ENCODE measurements at places on chromosomes 11 and 22.
A peak's percentile ranks its signal among the peaks of the same experiment; 100 is the strongest.

GRCh38 chr22:19962909-19963806 is 21.5 kb upstream of the TXNRD2 start:
- no peak for DNase-seq

GRCh38 chr11:131036514-131036913 is 120.2 kb upstream of the SNX19 start:
- peak; percentile 47 for DNase-seq

DNA sequence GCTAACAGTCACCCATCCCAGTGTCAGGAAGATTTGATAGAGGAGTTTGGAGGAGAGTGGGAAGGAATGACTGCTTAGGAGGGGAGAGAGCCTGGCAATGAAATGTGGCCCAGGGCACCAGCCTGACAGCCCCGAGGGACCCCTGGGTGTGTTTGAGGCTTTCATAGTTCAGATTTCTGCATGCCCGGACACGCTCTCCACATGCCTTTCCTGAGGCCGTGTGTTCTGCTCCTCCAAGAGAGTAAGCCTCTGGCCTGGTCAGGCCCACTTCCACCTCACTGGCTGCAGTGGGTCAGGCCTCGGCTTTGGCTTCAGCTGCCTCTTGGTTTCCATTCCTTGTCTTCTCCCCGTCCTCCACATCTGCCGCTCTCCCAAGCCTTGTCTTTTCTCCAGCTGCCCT is 78.4 kb downstream of the C22orf31 start:
- DNase-seq: no peak

- no peak for DNase-seq
These were observed 16.9 kb downstream of the IL17RA start for GRCh38 chr22:17101475-17102296.

DNA sequence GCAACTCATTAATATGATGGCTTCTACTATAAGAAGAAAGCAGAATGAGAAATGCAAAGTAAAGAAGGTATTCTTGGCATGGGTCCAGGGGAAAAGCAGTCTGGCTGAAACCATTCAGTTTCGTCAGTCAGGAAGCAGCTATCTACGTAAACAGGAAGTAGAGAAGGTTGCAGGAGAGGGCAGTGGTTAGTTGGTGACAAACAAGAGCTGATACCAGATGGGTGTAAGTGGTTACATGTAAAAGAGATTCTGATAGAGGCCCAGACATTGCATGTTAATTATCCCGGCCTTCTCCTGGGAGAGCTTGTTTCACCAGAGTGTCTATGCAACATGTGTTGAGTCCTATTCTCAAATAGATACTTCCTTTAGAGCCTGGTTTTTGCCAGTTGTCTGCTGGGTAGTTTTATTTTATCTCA is 58.4 kb upstream of the PSMA1 start:
- DNase-seq: peak; percentile 12

DNA sequence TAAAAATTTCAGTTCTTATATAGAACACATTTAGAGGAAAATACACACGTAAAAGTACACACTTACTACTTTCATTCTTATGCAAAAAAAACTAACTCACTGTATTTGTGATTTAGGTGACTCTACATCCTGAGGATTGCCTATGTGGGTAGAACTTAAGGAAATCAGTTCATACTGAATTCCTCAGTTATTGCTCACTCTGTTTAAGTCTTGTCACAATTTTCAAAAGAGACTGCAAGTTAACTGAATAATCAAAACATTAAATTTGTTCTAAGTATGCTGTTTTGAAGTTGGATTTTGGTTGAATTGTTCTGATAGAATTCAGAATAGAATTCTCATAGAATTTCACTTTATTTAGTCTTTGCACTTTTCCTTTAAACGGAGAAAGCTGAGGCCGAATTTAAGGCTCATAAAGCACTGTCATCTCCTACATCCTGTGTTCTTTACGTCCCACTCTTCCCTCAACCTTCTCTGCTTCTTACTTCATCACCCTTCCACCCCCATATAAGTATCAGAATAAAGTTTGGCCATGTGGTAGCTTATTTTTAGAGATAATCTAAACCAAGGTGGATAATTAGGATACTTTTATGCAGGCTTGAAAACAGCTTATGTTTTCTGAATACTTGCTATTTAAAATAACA is 59.8 kb downstream of the APOL5 start:
- peak; percentile 51 for DNase-seq

- no peak for DNase-seq
These were observed 7.9 kb upstream of the MACROD1 start for GRCh38 chr11:64173616-64174355.

DNA sequence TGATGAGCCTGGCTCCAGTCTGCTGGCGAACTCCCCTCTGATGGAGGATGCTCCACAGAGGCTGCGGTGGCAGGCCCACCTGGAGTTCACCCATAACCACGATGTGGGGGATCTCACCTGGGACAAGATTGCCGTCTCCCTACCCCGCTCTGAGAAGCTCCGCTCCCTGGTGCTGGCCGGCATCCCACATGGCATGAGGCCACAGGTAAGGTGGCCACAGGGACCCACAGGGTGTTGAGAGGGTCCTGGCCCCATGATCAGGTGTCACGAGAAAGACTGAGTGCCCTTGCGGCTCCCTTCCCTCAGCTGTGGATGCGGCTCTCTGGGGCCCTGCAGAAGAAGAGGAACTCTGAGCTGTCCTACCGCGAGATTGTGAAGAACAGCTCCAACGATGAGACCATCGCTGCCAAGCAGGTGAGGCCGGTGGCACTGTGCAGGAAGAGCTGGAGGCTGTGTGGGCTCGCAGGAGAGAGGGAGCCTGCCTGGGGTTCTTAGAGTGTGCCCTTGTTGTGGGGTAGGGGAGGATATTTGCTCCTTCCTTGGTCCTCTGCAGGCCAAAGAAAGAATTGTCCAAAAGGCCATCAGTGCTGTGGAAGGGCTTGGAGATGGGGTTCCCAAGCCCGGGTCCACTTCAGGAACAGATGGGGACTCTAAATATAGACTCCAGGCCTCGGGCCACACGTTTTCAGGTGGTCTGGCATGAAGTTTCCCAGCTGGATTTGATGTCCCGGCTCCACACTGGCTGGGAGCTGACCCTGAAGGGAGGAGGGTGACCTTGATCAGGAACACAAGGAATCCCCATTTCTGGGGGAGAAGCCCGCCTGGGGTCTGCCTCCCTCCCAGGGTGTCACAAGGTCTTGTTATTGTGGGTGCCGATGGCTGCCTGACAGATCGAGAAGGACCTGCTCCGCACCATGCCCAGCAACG is 34.1 kb downstream of the SGSM3 start:
- DNase-seq: no peak

DNA sequence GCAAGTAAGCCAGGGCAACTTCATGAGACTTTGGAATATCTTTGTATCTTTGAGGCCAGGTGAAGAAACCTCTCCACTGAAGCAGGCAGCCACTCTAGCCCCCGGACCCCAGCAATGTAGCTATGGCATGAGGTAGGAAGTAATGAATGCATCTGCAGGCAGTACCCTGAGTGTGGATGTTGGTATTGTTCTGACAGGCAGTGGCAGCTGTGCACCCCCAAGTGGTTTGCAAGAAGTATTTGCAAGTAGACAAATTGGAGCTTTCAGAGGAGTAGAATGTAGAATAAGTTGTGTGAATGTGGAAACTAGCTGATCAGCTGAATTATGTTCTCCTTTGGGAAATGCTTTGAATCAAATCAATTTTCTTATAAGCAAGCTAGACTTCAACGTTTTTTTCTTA is 194.4 kb upstream of the PGR start:
- no peak for DNase-seq

DNA sequence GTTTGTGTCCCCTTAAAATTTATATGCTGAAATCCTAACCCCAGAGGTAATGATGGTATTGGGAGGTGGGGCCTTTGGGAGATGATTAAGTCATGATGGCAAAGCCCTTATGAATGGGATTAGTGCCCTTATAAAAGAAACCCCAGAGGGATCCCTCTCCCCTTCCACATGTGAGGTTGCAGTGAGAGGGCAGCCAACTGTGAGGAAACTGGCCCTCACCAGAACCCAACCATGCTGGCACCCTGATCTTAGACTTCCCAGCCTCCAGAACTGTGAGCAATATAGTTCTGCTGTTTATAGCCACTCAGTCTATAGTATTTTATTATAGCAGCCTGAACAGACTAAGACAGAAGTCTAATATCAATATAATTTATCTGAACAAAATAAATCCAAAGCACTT is 27.1 kb upstream of the RRAS2 start:
- DNase-seq: no peak

- DNase-seq: no peak
These were observed 43.8 kb upstream of the JAM3 start for GRCh38 chr11:134025082-134025429.

GRCh38 chr11:19849107-19849789 is 136.6 kb downstream of the NAV2 start:
- peak; percentile 84 for DNase-seq

GRCh38 chr11:71131861-71132260 is 120.5 kb downstream of the SHANK2 start:
- DNase-seq: no peak

DNA sequence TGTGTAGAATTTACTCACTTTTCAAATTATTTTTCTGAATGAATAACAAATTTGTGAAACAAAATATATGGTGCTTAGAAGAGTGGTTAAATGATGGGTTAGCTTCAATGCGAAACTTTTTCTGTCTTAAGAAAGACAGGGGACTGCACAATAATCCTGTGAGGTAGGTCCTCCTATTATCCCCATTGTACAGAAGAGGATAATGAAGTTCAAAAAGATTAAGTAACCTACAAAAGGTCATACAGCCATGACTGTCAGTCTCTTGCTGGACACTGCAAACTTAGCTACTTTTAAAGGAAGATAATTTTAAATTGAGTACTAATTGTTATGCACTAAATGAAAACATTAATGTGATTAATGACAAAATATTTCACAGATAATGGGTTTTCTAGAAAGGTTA is 5.0 kb downstream of the OOSP3 start:
- DNase-seq: no peak

- DNase-seq: no peak
These were observed 19.5 kb upstream of the P2RY6 start for GRCh38 chr11:73252577-73253191.

DNA sequence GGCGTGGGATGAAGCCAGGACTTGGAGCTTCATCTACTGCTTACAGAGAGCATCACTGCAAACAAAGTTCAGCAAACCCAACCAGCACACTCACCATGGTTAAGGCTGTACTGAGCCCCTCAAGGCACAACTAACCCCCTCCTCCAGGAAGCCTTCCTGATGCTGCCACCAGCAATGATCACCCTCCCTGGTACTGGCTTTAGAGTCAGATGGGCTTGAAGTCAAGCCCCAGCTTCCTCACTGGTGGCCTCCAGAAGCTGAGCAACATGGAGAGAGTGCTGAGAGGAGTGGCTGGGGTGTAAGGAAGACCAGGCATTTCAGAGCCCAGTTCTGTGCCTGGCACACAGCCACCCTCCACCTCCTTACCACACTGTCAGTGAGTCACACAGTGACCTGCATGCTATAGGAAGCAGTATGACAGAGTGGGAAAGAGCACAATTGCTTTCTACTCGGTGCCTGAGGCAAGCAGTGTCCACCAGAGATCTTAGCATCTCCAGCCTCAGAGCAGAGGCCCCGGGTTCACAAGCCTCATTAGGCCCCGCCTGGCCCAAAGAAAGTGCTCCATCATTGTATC is 24.7 kb upstream of the BAIAP2L2 start:
- peak; percentile 71 for DNase-seq

DNA sequence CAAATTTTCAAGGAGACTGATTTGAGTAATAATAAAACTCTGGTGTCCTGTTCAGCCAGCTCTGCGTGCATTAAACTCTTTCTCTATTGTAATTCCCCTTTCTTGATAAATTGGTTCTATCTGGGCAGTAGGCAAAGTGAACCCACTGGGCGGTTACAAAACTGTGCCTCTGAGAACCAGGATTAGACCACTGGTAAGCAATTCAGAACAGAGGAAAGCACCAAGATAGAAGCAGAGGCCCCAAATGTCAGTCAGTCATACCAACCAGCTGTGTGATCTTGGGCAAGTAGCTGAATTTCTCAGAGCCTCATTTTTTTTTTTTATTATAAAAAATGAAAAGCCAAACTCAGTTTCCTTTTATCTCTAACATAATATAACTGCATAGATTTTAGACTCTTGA is 54.9 kb downstream of the TRIM44 start:
- DNase-seq: no peak

DNA sequence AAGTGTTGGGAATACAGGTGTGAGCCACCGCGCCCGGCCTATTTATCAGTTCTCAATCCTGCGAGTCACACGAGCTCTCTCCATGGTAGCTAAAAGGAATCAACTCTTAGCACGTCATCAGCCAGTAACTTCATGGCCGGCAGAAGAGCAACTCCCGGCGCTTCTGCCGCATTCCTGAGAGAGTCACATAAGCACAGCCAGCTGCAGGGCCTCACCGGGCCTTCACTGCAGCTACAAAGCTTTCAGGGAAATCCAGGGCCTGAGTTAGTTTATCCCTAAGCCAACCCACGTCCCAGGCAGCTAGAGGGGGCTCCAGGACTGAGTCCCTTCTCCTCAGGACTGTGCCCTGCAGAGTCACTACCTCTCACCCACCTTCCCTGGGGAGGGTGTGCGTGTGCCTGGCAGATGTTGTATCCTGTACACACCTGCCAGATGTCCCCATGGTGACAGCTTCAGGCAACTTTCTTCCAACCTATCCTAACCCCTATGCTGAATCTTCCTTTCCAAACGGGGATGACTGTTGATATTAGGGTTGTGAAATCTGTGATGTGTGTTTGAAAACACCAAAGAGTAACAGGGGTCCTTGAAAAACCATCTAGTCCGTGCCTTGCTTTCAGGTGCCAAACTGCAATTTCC is 45.9 kb upstream of the ARFGAP3 start:
- no peak for DNase-seq

- no peak for DNase-seq
These were observed 351.4 kb downstream of the ETS1 start for GRCh38 chr11:128235958-128236357.

- no peak for DNase-seq
These were observed 1321.7 kb downstream of the TBC1D22A start for GRCh38 chr22:48084041-48084728.

DNA sequence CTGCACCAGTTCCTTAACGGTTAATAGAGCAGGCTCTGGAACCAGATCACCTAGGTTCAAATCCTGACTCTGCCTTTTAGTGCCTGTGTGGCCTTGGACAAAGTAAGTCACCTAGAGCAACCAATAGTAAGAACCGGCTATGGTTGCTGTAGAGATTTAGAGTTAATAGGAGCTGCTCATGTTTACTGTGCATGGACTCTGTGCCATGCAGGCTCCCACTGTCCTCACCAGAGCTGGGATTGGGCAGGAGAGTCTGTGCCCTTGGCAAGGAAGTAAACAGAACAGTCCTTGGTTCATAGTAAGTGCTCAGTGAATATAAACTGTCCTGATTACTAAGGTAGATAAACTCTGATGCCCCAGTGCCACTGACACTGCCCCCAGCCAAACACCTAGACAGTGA is 1.4 kb upstream of the TP53I11 start:
- no peak for DNase-seq

GRCh38 chr22:23116506-23117263 is 25.1 kb downstream of the RSPH14 start:
- DNase-seq: no peak
